ENCODE measurements at places on chromosomes 3 and 15.

GRCh38 chr3:171871392-171872274 lies 28.5 kb downstream of the TMEM212 start:
- no peak for DNase-seq

DNA sequence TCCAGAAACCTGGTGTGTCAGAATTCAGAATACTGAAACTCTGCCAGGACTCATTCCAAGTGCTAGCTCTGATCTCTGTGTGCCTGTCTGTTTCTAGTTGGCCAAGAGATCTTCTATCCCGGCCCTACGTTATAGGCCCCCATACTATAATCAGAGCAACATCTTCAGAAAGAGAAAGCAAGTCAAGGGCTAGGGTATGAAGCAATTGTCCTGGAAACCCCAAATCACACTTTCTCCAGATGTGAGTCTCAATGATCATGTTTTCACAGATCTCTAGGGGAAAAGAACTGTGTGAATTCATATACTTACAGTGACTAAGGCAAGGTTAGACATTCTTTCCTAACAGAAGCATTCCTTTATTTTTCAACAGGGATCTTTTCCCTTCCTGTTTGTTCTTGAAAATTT lies 309.7 kb downstream of the SLC9A9 start:
- no peak for DNase-seq

DNA sequence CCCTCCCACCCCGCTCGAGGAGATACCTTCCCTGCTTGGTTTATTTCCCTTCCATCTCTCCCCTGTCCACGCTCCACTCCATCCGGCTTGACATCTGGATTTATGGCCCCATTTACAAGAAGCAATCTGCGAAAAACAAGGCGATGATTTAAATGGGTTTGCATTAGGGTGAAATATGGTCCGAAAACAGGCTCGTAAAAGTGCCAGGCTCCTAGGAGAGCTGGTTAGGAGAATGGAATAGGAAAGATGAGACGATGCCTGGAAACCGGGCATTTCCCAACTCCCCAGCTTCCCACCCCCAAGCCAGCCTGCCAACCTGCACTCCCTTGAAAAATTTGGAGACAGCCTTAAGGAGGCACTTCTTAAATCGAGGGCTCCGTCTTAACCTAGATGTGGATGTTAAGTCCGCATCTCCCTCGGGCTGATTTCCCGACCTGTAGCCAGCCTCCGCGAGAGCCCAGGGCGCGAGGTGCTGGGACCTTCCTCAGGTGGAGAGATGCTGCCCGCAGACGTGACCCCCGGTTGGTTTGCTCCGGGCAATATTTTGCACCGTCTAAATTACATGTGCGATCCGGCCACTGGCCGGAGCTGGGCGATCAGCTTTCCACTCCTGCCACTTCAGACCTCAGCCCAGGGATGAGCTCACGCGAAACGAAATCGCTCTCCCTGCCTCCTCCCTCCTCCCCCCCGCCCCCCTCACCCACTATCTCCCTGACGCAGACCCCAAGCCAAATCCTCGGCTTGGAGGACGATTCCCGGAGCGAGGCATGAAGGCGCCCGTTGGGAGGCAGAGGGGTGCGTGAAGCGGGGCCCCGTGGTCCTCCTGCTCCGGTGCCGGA lies 1.3 kb downstream of the GRM7 start:
- DNase-seq = no peak

DNA sequence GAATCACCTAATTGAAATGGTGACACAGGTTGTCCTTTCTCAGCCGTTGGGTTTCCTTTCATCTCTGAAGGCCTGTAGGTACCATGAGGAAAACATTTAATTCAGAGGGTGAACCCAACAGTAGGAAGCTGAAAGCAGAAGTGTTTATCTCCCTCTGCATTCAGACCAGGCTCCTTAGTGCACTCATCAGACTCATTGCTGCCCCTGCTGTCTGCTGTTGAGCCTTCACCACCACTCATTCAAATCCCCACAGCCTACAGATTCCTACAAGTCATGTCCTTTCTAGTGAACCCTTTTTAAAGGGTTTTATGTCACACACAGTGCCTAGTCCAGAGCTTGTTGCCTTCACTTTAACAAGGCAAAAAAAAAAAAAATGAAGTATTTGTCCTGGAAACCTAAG lies 13.4 kb downstream of the WDR48 start:
- peak; percentile 50 for DNase-seq

DNA sequence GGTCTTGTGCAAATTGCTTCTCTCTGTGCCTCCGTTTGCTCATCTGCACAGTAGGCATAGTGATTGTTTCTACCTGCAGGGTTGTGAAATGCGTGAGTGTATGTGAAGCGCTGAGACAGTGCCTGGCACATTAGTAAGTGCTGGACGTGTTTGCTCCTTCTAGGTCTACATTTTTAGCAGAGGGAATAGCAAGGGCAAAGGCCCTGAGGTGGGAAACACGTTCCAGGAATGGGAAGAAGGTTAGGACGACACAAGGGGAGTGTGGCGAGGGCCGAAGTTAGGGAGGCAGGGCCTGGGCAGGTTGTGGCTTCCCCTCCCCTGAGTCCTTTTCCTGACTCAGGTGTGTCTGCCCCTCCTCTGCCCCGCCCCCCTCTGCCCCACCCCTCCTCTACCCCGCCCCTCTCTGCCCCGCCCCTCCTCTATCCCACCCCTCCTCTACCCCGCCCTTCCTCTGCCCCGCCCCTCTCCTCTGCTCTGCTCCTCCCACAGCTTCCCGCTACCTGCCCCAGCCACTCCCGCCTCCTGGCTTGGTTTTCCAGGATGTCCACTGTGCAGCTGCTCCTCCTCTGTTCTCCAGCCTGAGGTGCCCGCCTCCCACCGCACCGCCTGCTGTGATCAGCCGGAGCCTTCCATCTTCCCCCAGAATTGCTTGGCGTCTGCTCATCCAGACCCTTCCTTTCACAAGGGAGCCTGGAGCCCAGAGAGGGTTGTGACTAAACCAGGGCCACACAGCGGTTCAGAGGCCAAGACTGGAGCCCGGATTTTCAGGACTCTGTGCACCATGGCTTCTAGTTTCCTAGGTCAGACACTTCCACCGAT lies 31.1 kb upstream of the SMAD6 start:
- DNase-seq = peak; percentile 33

DNA sequence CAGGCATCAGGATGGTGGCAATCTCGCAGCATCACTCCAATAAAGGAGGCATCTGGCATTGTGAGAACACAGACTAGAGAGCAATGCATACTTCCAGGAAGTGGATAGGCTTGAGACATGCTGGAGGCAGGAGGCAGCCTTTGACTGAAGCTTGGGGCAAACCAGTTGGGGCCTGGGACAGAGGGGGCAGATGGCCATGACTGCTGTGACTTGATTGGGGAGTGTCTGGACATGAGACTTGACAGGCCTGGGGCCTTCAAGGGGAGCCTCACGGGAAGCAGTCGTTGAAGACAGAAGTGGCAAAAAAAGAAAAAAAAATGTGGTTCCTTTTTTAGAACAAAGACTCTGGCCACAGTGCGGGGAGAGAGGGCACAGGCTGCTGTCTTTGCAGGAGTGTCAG lies 44.7 kb upstream of the CHRNA7 start:
- DNase-seq = no peak

DNA sequence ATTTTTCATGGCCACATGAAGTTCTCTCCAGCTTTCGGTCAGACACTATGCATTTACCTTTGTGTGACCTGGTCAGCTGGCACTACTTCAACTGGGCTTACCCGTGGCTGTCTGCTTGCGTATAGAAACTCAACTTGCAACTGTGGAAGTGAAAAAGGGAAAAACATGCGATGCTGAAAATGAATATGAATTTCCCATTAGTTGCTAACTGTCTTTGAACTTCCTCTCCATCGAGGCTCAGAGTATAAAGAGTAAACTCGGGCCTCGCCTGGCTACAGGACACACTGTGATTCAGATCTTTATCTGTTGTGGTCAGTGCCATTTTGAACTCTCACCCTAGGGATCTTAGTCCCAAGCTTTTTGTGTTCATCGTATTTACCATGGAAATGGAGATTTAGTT lies 26.8 kb downstream of the NFKBIZ start:
- no peak for DNase-seq

GRCh38 chr3:61612211-61613194 lies 51.1 kb downstream of the PTPRG start:
- DNase-seq = no peak

DNA sequence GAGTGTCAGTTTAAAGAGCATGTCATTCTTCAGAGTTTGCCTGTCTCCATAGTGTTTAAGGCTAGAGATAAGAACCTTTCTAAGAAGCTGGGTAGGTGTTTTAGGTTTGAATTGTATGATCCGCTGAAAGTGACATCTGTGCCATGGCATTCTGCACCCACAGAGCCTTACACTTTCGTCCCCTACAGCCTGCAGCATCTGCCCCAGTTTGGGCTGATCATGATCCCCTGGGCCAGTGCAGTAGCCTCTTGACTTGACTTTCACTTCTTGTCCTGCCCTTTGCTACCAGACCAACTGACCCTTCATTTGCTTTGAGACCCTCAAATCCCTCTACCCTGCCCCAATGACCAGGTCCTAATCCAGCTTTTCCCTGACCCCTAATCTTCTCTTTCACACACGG lies 81.6 kb downstream of the SOX14 start:
- no peak for DNase-seq

- no peak for DNase-seq
These were observed 774.4 kb downstream of the ROBO1 start for GRCh38 chr3:78993375-78993774.

DNA sequence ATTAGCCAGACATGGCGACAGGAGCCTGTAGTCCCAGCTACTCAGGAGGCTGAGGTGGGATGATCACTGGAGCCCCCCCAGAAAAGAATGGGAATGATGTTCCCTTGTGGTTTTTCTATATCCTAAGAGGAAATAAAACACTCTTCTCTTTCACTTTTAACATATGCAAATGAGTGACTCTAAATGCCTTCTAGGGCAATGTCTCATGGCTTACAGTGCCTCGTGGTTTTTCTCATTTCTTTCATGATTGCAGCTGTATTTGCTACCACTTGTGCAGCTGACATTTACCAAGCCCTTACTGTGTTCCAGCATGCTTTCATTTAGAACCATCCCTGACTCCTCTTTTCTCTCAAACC lies 26.4 kb downstream of the STOML1 start:
- no peak for DNase-seq

- no peak for DNase-seq
These were observed 367.8 kb upstream of the IL12A start for GRCh38 chr3:159620873-159621272.

- no peak for DNase-seq
These were observed 27.9 kb downstream of the GTPBP8 start for GRCh38 chr3:113018536-113019181.

- no peak for DNase-seq
These were observed 124.4 kb upstream of the FOXB1 start for GRCh38 chr15:59879506-59880265.

GRCh38 chr3:8560366-8561007 lies 58.9 kb downstream of the LMCD1 start:
- no peak for DNase-seq

- no peak for DNase-seq
These were observed 40.5 kb downstream of the CMTM7 start for GRCh38 chr3:32432045-32432710.

DNA sequence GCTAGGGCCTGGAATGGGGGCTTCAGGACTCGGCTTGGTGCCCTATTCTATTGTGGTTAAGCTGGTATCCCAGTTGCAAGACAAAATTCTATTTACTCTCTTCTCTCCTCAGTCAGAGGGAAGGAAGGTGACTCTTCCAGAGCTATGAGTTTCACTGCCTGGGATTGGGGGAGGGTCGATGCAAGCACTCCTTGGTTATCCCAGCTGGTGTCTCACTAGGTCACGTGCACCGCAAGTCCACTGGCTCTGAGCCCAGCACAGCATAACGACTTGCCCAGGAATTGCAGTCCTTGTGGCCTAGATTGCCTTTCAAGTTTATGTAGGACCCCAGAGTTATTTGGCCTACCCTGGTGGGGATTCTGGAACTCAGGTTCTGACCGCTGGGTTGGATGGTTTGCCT lies 958.8 kb downstream of the IGSF11 start:
- DNase-seq = no peak
